ENCODE measurements at places on chromosomes 4 and X.

DNA sequence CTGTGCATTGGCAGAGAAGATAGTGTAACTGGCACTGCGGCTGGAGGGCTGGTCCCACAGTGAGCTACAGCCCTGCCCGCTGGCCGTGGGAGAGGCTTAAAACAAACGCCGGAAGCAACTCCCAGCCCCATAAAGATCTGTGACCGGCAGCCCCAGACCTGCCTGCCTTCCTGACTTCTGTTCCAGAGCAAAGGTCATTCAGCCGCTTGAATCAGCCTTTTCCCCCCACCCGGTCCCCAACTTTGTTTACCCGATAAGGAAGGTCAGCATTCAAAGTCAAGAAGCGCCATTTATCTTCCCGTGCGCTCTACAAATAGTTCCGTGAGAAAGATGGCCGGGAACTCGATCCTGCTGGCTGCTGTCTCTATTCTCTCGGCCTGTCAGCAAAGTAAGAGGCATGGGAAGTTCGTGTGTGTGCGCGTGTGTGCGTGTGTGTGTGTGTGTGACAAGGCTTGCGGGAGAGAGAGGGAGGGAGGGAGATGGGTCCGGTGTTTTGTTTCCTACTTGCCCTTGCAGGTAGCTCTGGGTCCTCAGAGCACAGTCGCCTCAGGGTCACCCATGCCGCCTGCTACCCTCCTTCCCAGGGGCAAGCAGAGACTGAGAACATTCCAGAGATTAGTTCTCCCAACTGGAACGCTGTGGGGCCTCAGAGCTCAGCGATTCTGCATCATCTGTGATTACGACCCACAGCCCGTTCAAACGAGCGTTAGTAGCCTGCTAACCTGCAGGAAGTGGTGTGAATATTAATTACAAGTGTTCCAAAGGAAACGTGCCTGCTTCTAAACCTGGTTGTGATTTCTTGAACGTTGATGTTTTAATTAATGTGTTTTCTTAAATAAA is at the start of gene MGST2:
MGST2 (plus strand) TSS at position 130 of the 840 bp plus-strand sequence; CDS start at position 331, 201 bp downstream.
- DNase-seq, result peak; percentile 70

- DNase-seq, result peak; percentile 46
These were observed 25.8 kb downstream of the OTUD4 start for GRCh38 chr4:145154573-145154972.

DNA sequence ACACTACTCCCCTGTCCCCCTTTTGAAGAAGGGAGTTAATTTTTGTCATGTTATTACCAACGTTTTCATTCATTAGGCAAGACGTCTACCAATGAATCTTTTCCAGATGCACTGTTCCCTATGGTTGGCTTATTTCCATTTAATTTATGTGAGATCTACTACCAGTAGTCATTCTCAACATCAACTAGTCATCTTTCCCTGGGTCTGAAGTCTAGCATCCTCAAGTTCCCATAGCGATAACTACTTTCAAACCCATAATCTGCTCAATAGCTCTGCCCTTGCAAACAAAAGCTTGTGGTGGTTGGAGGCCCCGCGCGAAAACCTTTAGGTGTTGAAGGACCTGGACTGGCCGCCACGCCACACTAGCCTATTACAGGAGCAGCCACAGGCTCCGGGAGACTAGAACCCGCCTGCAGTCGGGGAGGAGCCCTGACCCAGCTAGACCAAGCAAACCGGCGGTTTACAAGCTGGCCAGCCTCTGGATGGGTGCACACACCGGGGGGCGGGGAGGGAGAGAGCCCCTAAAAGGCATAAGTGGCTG is 746 bp downstream of the PPAT start:
- DNase-seq, result peak; percentile 63

DNA sequence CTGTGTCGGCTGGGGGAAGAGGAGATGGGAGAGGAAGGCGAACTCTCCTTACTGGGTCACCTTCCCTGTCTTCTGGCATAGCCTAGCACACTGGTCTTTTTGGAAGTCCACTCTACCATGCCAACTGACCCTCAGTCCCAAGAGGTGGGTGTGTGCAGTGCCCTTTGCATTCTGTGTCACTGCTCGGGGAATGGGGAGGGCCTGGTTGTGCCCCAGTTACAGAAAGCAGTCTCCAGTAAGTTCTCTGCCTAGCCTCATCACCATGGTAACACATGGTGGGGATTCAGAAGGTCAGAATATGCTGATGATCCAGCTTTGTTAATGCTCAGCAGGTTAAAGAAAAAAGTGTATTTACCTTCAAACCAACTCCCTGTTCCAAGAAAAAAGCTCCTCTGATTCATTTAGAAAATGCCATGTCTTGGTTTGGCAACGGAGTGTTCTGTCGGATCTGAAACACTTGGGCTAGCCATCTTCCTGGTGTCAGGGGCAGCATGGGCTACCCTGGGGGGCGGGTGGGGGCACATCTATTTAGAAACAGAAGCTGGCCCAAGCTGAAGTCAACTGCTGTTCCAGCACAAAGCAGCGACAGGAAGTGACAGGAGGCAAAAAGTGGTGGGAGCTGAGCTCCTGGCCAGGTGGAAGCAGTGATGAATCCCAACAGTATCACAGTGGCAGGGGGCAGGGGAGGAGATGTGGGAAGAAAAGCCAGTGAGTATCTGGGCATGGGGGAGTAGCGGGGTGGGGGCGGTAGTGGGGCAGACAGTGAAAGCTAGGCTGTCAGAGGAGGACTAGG is 37.0 kb downstream of the NSG1 start:
- DNase-seq, result no peak

DNA sequence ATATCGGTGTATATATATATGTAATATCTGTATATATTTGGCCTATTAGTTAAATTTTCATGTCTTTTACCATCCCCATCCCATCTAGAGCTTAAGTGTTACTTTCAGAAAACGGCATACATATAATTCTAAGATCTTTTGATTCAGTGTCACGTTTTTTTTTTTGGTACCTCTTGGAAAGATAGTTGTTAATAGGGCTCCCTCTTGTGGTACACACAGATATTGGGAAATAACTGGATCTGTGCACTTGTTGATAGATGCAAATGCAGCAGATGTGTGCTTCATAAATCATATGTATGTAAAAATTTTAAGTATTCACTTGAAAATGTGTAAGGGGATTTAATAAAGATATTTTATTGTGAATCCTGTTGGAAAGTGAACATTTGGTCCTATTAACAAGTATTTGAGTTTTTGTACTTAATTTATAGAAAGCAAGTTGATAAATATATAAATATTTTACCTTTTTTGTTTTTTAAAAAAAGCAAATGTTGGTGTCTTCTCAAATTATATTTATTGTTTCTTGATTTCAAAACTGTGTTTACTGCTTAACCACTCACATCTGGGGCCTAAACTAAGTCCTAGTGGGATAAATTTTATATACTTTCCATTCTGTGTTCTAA is 74.7 kb downstream of the PAQR3 start:
- DNase-seq, result peak; percentile 21

GRCh38 chr4:95363966-95364365 is 184.8 kb downstream of the UNC5C start:
- no peak for DNase-seq

DNA sequence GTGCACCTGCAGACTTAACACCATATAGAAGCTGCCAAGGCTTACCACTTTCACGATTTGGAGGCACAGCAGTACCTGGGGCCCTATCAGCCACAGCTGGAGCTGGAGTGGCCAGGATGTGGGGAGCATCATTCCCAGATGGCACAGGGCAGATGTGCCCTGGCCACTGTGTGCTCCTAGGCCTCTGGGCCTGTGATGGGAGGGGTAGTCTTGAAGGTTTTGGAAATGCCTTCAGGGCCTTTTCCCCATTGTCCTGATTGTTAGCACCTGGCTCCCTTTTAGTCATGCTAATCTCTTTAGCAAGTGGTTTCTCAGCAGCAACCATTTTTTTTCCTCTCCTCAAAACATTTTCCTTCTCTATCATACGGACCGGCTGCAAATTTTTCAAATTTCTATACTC is 490.2 kb downstream of the RAB28 start:
- no peak for DNase-seq

DNA sequence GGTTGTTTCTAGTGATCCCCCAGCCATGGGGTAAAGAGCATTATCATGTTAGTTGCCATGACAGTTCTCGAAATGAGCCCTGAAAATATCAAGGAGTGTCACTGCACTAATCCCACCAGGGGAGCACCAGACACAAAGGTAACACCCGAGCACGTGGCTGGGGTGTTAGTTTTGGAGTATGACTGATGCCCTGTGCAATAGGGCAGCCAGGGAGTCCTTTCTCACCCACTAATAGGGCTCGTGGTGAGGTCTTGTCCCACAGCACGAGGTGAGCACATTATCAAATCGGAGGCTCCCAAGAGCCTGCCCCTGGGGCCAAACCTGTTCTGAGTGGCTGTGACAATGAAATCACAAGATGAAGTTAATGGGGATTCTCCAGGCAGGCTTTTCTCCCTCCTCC is 9.6 kb downstream of the MAMLD1 start:
- DNase-seq, result no peak

- DNase-seq, result no peak
These were observed 670 bp downstream of the PAPSS1 start for GRCh38 chr4:107719207-107719921.

GRCh38 chrX:79162076-79162475 is 17.6 kb downstream of the GPR174 start:
- no peak for DNase-seq

GRCh38 chr4:181618038-181618618 is 625.1 kb upstream of the TENM3 start:
- DNase-seq, result no peak

GRCh38 chr4:169014586-169014985 is 4.5 kb upstream of the CBR4 start:
- no peak for DNase-seq

GRCh38 chrX:136192839-136193414 is 45.6 kb downstream of the FHL1 start:
- DNase-seq, result no peak

GRCh38 chr4:185809121-185809520 is 2.9 kb downstream of the SORBS2 start:
- no peak for DNase-seq

DNA sequence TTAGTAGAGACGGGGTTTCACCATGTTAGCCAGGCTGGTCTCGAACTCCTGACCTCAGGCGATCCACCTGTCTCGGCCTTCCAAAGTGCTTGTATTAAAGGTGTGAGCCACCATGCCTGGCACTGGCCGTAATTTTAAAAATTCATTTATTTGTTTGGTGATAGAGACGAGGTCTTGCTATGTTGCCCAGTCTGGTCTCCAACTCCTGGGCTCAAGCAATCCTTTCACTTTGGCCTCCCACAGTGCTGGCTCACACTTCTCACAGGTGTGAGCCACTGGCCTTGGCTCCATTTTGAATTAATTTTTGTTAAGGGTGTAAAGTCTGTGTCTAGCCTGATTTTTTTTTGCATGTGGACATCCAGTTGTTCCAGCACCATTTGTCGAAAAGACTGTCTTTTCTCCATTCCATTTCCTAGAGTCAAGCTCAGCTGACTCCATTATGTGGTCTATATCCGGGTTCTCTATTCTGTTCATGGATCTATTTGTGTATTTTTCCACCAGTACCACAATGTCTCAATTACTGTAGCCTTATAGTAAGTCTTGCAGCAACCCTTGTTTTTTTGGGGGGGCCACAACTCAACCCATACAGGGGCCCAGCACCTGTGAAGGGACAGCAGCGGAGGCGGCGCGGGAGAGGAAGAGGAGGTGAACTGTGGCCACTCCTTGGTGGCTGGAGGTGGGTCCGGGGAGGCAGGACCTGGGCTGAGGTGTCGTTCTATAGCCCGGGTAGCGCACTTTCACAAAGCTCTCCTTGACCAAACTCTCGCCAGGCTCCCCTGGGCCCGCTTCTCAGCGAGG is 1.5 kb upstream of the NSD2 start:
- no peak for DNase-seq

- no peak for DNase-seq
These were observed 490.2 kb downstream of the TLL1 start for GRCh38 chr4:166363198-166363597.

- no peak for DNase-seq
These were observed 107.4 kb downstream of the FAM13A start for GRCh38 chr4:88949605-88950004.

DNA sequence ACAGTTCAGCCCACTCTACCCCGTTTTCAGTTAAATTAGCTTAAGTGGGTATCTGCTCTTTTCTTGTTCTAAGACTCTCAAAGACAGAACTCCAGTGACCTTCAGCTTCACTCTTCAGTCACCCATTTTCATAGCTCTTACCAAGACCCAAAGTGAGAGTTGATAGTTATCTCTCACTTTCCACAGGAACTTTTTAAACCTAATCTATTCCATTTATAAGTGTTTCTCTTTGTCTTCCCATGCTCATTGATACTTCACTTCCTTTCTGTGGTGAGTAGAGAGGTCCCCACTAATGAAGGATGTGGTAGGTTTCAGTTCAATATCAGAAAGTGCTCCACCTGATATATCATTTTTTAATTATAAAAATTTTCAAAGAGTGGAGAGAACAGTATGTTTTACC is 33.4 kb downstream of the COX18 start:
- no peak for DNase-seq

DNA sequence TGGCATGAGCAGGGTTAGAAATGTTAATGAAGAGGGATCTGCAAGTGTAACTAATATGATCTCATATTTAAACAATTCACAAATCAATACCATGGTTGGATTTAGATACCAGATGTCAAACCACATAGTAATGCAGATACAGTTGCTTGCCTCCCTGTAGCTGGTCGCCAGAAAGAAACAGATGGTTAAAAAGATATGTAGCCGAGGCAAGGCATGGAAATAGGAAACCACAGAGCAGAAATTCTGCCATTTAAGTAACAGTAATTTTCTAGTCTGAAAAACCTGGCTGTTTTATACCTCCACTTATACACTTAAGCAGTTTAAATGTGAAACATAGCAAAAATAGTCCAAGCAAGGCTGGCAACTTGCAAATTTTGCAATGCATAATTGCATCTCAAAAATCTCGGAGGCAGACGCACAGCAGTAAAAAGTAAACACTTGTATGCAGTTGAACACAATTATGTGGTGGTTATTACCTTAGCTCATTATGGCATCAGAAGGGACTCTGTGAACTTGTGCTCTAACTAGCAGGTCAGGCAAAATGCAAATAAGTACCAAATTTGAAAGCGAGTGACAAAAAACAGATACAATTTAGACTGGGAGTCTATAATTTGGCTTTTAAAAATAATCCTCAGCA is 126.8 kb downstream of the NAA11 start:
- no peak for DNase-seq

GRCh38 chr4:122728856-122729255 is 3.6 kb upstream of the BBS12 start:
- DNase-seq, result no peak

GRCh38 chrX:106000203-106000602 is 38.3 kb downstream of the SERPINA7 start:
- DNase-seq, result no peak

GRCh38 chrX:47690175-47690574 is 31.2 kb upstream of the UXT start:
- no peak for DNase-seq

DNA sequence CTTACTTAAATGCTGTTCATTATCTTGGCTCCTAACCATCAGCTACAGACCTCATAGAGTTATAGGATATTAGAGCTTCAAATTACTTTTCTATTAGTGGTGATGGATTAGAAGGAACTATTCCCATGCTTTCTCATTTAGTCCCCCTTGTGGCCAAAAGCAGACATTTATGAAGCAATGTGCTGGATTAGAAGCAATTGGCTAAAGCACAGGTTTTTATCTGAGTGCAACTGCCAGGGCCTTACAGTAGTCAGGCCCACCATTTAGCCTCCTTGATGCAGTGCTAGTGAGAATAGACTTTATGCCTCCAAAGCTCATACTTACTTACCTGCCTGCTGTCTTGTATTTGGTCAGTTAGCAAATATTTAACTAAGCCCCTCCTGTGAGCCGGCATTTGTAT is 93.0 kb downstream of the TSPAN7 start:
- peak; percentile 7 for DNase-seq

All from endothelial cell (in vitro differentiated cells).